DMS79 (cell line): ENCODE measurements at places on chromosomes 12 and 14.
A peak's percentile ranks its signal among the peaks of the same experiment; 100 is the strongest.

- DNase-seq = peak; percentile 52
Measured at GRCh38 chr12:26853303-26854030, 20.5 kb upstream of the ITPR2 start.

GRCh38 chr14:86788224-86788623 is 1204.8 kb downstream of the GALC start:
- DNase-seq = no peak

GRCh38 chr14:104280902-104281767 is 142.7 kb downstream of the KIF26A start:
- DNase-seq = no peak

DNA sequence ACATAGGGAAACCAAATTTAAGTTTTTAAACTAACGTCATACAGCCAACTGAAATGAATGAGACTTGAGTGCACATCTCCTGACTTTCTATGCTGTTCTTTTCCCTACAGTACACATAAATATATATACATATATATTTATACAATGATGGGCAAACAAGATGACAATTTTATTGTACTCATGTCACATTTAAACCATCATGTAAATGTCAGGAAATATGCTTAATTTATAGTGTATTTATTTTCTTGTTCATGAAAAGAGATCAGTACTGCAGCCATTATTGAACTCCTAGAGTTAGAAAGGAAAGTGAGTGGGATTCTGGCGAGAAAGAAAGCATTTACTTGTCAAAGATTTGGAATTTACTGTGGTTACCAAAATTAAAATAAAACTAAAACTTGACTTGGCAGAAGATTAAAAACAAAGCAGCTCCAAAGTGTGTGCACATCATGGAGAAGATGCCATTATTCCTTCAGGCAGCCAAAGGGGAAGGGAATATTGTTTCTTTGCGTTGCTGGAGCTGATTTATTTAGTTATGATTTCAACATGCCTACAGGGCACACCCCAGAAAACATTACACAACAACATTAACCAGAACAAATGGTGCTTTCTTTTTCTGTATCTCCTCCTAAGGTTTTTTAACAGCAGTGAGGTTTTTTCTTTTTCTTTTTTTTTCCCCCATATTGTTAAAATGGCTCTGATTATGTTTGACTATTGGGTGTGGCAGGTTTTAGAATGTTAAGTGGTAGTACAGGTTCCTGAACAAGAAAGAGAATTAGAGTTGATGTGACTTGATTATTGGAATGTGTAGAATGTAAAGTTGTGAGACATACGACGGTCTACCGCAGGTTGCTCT is 144.6 kb downstream of the RAD51B start:
- no peak for DNase-seq

- DNase-seq = no peak
Measured at GRCh38 chr14:54716862-54717261, 149.9 kb downstream of the SAMD4A start.

GRCh38 chr14:29584992-29585391 is 342.7 kb downstream of the PRKD1 start:
- peak; percentile 99 for DNase-seq

GRCh38 chr14:26448181-26448855 is 149.5 kb downstream of the NOVA1 start:
- DNase-seq = peak; percentile 13

DNA sequence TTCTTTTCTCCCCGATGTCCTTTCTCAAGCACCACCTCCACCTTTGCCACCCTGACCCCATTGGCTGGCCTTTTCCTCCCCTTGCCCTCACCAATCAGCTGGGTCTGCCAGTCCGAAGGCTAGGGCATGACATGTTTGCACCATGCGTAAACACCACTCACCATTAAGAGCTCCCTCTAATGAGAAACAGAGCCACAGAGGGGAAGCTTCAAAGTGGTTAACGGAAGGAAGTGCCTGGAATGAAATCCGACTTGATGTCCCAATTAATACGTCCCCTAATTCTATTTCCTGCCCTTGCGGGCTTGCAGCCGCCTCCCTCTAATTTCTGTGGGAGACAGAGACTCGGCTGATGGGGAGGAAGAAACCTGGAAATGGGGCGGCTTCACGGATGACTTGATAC is 318.5 kb upstream of the TBX3 start:
- no peak for DNase-seq

DNA sequence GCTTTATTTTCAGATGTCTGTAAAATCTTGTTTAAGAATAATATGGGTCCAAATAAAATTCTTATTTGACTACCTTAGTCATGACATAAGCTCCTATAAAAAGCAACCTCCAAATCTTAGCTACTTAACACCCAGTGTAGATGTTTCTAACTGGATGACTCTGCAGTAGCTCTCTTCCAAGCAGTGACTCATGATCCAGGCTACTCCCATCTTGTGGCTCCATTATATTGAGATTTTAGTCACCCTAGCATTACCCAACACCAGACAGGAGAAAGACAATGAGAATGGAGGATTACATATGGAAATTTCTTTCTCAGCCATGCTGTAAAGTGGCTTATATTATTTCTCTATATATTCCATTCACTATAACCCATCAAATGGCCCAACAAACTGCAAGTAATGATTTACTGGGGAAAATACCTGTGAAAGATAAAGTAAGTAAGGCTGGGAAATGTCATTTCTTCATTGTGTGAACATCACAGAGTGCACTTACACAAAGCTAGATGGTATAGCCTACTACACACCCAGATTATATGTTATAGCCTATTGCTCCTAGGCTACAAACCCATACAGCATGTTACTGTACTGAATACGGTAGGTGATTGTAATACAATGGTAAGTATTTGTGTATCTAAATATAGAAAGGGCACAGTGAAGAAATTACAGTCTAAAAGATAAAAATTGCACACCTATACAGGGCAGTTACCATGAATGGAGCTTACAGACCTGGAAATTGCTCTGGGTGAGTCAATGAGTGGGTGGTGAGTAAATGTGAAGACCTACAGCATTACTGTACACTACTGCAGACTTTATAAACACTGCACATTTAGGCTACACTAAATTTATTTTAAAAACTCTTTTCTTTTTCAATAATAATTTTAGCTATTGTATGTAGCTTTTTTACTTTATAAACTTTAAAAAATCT is 163.2 kb downstream of the DYRK2 start:
- DNase-seq = no peak

DNA sequence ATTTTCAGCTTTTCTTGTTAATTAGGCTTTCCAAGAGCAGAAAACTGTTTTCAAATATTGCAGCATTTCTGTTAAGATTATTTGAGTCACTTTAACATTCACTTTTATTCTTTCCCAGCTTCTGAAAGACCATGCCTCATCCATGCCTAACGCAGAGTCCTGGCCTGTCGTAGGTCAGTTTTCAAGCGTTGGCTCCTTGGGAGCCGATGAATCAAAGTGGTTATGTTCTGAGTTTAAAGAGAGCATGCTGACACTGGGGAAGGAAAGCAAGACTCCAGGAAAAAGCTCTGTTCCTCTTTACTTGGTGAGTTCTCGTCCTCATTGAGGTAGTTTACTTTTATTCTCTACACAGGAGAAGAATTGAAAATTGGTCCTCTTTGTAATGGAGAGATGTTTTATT is 33.1 kb downstream of the TDP1 start:
- DNase-seq = no peak

DNA sequence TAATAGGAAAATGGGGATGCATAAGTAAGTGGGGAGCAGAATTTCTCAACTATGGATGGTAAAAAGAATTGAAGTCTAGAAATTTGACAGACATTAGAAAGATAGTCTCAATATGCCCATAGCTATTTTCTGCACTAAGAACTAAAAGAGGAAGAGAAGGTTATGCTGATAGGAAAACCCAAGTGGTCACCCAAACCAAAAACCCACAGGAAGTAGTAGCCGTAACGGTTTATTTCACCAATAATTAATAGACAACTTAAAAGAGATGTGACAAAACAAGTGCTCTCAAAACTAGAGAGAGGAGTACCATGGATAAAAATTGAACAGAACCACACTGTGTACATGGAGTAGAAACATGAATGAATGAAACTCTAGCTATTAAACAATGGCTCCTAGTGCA is 295.4 kb downstream of the FSCB start:
- no peak for DNase-seq

GRCh38 chr12:53100466-53101151 is 2.7 kb upstream of the SOAT2 start:
- DNase-seq = no peak

- no peak for DNase-seq
Measured at GRCh38 chr14:65704437-65704836, 291.9 kb downstream of the FUT8 start.

GRCh38 chr14:62847168-62847567 is 198.1 kb downstream of the KCNH5 start:
- DNase-seq = no peak

GRCh38 chr12:24307153-24307552 is 357.7 kb upstream of the SOX5 start:
- no peak for DNase-seq

GRCh38 chr14:100887728-100888335 is 15.7 kb downstream of the RTL1 start:
- no peak for DNase-seq

GRCh38 chr12:172732-173161 is 41.2 kb downstream of the SLC6A12 start:
- no peak for DNase-seq

- no peak for DNase-seq
Measured at GRCh38 chr14:58828298-58828697, 190.5 kb downstream of the DACT1 start.

GRCh38 chr12:45339035-45339434 is 123.1 kb downstream of the ANO6 start:
- no peak for DNase-seq

- no peak for DNase-seq
Measured at GRCh38 chr14:81125536-81125935, 95.2 kb downstream of the GTF2A1 start.

- DNase-seq = no peak
Measured at GRCh38 chr12:106889950-106890626, 65.6 kb upstream of the TMEM263 start.

- no peak for DNase-seq
Measured at GRCh38 chr12:7113389-7113871, 4.4 kb upstream of the C1RL start.

DNA sequence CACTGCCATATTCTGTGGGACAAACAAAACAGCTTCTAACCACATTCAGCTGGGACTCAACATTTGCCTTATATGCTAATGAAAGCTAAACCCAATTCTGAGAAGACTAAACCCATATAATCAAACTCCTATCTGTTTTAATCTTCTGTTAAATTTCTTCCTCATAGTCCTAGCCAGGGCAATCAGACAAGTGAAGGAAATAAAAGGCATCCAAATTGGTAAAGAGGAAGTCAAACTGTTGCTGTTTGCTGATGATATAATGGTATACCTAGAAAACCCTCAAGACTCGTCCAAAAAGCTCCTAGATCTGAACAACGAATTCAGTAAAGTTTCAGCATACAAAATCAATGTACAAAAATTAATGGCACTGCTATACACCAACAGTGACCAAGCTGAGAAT is 157.1 kb downstream of the PHLDA1 start:
- DNase-seq = no peak

- no peak for DNase-seq
Measured at GRCh38 chr12:132710043-132710404, 618 bp upstream of the PGAM5 start.

GRCh38 chr12:108839890-108840230 is 17.5 kb downstream of the SSH1 start:
- no peak for DNase-seq

DNA sequence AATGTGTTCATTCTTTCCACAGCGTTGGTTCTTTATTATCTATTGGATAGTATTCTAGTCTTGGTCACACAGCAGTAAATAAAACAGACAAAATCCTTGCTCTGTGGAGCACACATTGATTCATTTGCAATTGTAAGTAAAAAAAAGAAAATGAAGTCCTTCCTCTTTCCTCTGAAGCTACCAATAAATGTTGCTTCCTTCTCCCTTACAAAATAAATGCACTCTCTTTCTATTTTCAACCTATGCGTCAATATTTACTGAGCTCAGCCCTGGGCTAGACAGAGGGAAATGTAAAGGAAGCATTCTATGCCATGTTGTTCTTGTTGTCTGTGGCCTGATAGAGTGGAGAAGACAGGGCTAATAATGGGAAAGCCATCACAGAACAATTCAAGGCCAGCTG is 2.9 kb downstream of the ABHD12B start:
- no peak for DNase-seq

GRCh38 chr12:113891739-113892520 is 74.2 kb downstream of the RBM19 start:
- peak; percentile 30 for DNase-seq

- no peak for DNase-seq
Measured at GRCh38 chr12:132137483-132138125, 6.5 kb downstream of the DDX51 start.

DNA sequence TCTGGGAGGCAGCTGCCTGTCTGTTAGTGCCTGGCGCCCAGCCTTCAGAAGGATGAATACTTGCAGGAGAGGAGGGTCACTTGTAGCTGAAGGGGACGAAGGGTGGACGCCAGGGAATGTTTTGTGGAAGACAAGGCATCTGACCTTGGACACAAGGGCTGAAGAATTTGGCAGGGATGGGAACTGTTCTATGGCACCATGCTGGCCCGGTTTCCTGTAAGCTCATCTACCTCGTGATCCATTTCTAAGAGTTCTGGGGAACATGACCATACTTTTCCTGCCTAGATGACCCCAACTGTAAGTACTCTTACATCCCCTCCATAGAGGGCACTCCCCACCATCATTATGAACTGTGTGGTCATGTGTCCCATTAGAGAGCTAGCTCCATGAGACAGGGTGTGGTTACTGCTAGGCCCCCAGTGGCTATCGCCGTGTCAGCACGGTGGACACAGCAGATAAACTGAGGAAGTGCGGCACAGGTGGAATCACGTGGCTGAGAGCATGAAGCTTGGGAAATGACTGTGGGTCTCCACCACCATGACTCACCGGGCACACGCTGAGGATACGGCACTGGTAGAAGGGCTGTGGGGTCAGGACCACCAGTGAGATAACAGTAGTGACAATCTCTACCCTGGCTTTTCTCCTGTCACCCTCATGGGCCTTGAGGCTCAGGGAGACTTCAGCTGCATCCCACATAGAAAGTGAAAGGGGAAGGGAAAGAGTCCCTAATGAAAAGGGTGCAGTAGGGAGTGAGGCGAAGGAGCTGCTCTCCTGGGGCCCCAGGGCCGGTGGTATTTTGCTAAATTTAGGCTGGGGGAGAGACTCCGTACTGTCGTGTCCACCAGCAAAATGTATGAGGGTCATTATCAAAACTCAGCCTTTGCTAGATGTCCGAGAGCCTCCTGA is 252.6 kb downstream of the FOXN3 start:
- DNase-seq = no peak
